ENCODE measurements at places on chromosomes 12 and 14. TPM values are rescaled to one million over a fixed set of nuclear protein-coding genes. Genes with fewer than 3 reads are reported as not detected.
A peak's percentile ranks its signal among the peaks of the same experiment; 100 is the strongest.

GRCh38 chr12:120474616-120474960, 5.0 kb upstream of the SRSF9 start:
- peaks cover 14% of the 10 kb centered on the region for H3K4me1 ChIP-seq
- no peaks in the 10 kb centered on the region for H3K27me3 ChIP-seq
- peak; percentile 57 for DNase-seq
- no peaks in the 10 kb centered on the region for H3K36me3 ChIP-seq
- H3K27ac ChIP-seq: no peak overlapping the region
- no peak overlapping the region for H3K4me3 ChIP-seq

GRCh38 chr12:29103539-29103974, 45.5 kb upstream of the FAR2 start:
- peaks cover 20% of the 10 kb centered on the region for H3K4me1 ChIP-seq
- no peaks in the 10 kb centered on the region for H3K36me3 ChIP-seq
- DNase-seq: peak; percentile 47
- H3K4me3 ChIP-seq: peak overlapping the region; percentile 65

DNA sequence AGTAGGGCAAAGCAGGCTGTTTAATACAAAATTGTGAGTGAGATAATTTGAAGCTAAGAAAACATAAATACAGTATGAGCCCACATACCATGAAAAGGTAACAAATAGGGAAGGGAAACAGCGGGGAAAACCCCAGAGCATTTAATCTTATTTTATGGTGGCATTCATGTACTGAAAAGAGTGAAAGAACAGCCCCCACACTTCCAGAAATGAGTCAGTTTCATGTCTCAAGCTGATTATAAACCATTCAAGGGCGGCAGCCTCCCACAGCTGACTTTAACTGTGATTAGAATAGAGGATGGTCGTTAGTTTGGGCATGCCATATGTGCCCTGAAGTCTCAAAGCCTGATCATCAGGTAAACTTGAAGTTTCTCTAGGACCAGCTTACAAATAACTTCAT, 64.5 kb downstream of the FOXG1 start:
- H3K36me3 ChIP-seq: no peaks in the 10 kb centered on the region
- H3K27ac ChIP-seq: no peak overlapping the region
- no peak overlapping the region for H3K4me3 ChIP-seq
- DNase-seq: no peak

DNA sequence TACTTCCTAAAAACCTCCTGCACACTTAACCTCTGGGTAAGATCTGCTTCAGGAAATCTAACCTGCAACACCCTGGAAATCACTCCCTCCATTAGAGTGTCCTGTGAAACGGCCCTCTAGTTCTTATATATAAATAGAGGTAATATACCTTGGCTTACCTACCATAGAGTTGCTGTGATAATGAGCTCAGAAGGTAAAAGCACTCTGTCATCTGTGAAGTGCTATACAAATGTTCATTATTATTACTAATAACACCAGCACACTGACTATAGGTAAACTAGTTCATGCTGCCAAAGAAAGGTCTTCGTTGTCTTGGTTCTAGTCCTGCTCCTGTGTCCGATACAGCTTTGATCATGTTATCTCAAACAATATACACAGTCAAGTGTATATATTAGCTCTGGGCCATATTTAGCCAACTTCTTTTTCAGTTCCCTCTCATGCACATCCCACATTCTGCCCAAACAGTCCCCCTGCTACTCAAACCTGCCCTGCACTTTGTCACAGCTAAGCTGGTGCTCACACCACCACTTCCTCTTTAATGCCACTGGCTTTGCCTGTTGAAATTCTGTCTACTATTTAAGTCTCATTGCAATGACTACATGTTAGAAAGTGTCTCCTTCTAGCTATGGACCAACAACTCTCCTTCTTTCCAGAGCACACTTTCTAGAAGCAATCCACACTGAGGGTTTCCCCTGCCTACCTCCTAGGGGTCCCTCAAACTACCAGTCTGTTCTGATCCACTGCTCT, 5.1 kb downstream of the E2F7 start:
- no peak overlapping the region for H3K27ac ChIP-seq
- peaks cover 12% of the 10 kb centered on the region for H3K4me1 ChIP-seq
- DNase-seq: peak; percentile 18
- no peak overlapping the region for H3K4me3 ChIP-seq
- H3K27me3 ChIP-seq: peaks cover 8% of the 10 kb centered on the region

- peak; percentile 88 for DNase-seq
- no peak overlapping the region for H3K4me3 ChIP-seq
- peaks cover 48% of the 10 kb centered on the region for H3K4me1 ChIP-seq
Observed at GRCh38 chr12:27176765-27177164, 67.3 kb upstream of the STK38L start.

COCH gene
- polyA plus RNA-seq: 0.87 TPM

Data from CD14-positive monocyte (primary cell).